SHP77 (cell line): ENCODE measurements at places on chromosomes 4 and X.
A peak's percentile ranks its signal among the peaks of the same experiment; 100 is the strongest.

DNA sequence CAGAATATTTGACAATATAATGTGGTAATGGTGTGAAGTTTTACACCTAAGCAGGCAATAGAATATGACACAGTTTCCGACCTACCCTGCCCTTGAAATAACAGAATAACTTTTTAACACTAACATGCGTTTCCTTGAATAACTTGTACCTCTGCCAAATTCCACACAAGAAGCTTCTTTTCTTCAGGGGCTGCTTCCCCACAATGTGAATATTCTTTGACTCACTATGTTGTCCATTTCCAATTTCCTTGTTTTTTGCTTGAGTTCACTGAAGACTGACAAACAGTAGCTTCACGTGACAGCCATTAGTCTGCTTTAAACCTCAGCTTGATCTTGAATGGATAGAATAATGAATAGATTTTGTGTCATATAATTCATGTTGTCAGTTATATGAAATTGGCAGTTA is 14.3 kb downstream of the SHROOM3 start:
- DNase-seq, result no peak

DNA sequence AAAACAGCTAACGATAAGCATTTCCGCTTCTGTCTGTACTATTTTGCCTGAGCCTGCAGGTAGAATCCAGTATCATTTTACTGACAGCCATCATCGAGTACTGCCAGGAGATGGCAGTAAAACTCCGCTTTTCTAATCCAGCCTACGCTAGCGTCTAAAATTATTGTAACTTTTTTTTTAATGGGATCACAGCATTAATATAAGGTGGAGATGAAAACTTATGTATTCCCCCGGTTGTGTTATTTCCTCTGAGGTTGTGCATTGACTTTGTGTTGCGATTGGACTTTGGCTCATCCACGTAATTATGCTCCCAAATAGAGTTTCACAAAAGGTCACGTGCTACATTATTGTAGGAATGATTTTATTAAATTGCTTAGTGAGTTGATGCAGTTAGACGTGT is 248.1 kb downstream of the C4orf33 start:
- DNase-seq, result no peak

- DNase-seq, result no peak
These were observed 14.9 kb downstream of the CPE start for GRCh38 chr4:165393704-165394103.

GRCh38 chr4:183860731-183861130 is 44.4 kb upstream of the STOX2 start:
- no peak for DNase-seq

GRCh38 chr4:133157460-133158160 is 8.5 kb downstream of the PCDH10 start:
- DNase-seq, result peak; percentile 49

GRCh38 chr4:163072222-163072621 is 94.5 kb downstream of the NAF1 start:
- no peak for DNase-seq

- peak; percentile 29 for DNase-seq
These were observed 13.9 kb upstream of the PPEF2 start for GRCh38 chr4:75916091-75916661.

GRCh38 chrX:111365770-111366325 is 46.1 kb downstream of the DCX start:
- DNase-seq, result no peak

- no peak for DNase-seq
These were observed 774 bp downstream of the ZCCHC4 start for GRCh38 chr4:25313201-25313895.

GRCh38 chr4:118037955-118038354 is 3.7 kb downstream of the NDST3 start:
- no peak for DNase-seq

- peak; percentile 0 for DNase-seq
These were observed 30.1 kb downstream of the NEIL3 start for GRCh38 chr4:177339477-177340374.

- DNase-seq, result no peak
These were observed 280.6 kb downstream of the PPP3CA start for GRCh38 chr4:101066626-101067170.

- no peak for DNase-seq
These were observed 19.5 kb downstream of the TMPRSS11E start for GRCh38 chr4:68466751-68467150.

DNA sequence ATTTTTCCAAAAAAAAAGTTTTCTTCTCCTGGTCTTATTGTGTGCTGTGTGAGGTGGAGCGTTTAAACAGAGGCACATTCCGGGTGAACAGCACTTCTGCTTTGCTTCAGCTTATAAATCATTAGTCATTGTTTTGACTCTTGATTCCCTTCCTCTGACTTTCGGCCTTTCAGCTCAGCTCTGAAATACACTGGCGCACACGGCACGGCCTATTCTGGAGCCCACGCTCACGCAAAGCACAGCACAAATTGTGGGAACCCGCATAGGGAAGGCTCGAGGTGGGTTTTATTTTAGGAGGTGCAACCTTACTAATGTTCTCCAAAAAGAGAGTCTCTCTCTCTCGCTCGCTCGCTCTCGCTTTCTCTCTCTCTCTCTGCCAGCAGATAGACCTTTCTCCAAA is 4.0 kb downstream of the POU3F4 start:
- DNase-seq, result no peak

DNA sequence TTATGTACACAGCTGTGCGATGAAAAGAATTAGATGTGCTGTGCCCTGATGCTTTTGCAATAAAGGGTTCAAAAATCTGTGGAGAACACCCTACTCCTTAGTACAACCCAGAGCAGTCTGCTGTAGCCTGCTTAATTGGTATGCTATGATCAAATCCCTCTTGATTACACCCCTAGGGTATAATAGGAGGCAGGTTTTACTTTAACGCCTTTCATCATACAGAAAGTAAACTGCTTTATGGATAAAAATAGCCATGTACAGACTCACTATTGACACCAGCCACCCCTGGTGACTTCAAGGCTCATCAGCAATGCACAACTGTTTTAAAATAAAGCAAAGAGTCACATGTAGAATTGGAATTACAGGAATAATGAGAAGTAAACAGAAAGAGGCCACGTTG is 315.3 kb downstream of the DMD start:
- DNase-seq, result no peak

DNA sequence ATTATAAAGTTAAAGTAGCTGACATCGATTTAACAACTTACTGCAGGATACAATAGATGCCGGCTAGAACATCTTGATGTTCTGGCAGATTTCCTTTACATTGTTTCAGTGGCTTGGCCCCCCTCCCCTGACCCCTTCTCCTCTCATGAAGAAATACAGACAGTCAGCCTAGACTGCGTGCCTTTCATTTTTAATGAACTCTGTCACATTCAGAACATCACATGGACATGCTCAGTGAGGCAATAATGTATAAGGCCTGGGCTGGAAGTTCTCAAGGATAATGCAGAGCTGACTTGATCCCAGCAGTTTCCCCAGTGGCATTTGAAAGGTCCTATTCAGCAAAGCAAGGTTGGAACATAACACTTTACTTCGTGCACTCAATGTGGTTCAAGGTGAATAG is 239.2 kb downstream of the ANK2 start:
- no peak for DNase-seq

DNA sequence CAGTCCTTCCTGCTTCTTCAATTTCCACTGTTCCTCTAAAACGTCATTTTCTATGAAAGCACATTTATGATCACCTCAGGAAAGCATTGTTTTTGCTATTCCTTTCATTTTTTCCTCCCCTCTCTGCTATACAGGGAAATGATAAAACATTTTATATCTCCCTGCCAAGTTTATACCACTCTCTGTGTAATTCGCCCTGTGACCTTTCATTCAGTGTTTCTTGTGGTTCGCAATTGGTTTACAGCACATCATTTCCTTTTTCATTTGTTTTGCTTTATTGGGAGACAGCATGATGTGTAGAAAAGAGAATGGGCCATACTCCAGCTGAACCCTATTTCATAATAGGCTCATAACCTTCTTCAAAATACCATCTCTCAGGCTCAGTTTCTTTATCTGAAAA is 99.9 kb upstream of the RAPGEF2 start:
- DNase-seq, result no peak

- no peak for DNase-seq
These were observed 229.2 kb upstream of the AGTR2 start for GRCh38 chrX:115941388-115941787.

GRCh38 chrX:40007131-40007755 is 90.5 kb downstream of the BCOR start:
- DNase-seq, result no peak

- DNase-seq, result no peak
These were observed 1.2 kb downstream of the DYNLT3 start for GRCh38 chrX:37846141-37846540.

DNA sequence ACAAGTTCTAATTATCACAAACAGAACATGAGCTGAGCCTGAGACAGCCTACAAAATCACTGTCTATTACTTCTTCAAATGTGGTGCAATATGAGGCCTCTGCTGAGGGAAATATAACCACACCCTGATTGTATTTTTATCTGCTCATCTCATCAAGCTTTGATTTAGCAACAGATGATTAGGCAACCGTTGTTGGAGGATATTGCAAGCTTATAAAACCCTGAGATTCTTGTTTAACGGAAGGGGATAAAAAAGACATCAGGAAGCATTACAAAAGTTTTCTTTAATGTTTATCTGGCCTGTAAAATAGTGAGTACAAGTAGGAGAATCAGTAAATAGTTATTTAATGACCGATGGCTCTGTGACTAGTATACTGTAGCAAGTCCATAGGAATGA is 108.5 kb downstream of the ZNF330 start:
- no peak for DNase-seq

GRCh38 chr4:76611616-76612207 is 176.7 kb downstream of the SHROOM3 start:
- DNase-seq, result no peak

DNA sequence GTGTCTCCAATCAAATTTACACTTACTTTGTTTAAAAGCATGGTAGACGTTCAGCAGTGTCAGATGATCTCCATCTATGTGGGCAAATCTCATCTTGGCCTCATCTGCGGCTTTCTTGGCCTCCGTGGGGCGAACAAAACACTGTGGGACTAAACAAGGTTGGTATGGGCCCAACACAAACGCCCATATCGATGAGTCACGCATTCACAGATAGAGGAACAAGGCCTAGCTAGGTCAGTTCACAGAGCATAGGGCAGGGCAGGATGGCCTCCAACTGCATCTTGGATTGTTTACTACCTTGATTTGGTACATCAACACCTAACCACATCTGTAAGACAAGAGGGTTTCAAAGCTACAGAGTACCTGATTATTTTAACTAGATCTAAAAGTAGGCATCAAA is 47.3 kb downstream of the DHX15 start:
- DNase-seq, result no peak

GRCh38 chrX:148381603-148382002 is 118.8 kb upstream of the AFF2 start:
- DNase-seq, result no peak

DNA sequence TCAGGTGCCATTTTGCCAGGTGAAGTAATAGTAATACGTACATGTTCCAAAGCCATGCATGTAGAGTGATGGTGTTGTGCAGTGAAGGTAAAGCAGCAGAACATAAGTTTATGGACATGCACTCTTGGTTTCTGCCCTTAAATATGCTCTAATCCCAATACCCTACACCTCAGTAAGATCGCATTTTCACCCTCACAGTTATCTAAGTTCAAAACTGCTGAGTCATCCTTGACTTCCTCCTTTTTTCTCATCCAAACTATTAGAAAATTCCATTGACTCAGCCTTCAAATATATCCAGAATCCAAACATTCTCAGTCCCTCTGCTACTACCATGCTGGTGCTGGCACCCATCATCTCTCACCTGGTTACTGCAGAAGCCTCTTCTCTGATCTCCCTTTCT is 652.9 kb upstream of the IGFBP7 start:
- no peak for DNase-seq

DNA sequence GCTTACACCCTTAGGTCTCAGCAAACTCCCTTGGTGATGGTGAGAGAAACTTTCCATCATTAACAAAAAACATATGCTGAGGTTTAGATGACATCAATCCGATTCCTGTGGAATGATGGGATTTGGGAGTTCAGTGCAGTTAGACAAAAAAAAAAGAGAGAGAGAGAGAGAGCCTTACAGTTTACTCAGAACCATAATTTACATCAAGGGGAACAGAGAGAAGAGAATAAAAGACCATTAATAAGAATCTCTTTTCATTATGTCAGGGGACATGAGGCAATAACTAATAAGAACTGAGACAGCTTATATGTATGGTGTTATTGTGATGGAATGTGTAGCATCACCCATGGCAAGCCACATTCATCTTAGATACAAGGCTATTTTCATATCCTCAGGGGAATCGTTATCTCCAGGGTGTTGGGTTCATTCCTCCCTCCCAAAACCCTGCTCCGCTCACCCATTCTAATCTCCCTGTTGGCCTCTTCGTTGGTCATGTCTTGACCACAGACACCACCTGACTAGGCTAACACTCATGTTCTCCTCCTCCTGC is 175.7 kb upstream of the MXRA5 start:
- DNase-seq, result no peak

DNA sequence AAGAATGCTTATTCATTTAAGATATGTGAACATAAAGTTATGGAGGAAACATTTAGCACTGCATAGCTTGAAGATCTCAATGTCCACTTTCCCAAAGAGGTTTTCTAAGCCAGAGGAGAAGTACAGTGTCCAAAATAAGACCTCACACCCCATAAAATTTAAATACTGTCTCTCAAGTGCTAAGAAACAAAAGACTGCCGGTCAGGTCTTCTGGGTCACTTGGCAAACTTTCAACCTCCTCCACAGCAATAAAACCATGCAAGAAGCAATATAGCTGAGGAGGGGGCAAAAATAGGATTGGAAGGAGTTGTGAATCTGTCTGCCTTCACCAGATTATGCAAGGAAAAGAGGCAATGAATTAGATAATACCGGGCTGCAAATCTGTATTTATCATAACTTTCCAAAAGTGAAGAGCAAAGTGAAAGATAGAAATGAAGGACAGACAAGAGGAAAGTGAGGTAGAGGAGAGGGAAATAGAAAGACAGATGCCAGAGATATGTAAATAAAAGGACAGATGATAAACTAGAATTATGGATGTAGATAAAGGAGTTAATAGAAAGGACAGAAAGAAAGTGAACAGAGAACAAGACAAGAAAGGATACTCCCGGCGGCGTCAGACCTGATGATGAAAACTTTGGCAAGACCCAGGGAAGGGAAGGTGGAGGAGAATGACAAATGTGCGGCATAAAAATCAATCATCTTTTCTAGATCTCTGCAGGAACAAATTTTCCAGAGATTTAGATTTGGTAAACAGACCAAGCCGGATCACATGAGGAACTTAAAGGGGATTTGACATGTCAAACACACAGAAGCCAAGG is 152.7 kb upstream of the FAM241A start:
- no peak for DNase-seq

DNA sequence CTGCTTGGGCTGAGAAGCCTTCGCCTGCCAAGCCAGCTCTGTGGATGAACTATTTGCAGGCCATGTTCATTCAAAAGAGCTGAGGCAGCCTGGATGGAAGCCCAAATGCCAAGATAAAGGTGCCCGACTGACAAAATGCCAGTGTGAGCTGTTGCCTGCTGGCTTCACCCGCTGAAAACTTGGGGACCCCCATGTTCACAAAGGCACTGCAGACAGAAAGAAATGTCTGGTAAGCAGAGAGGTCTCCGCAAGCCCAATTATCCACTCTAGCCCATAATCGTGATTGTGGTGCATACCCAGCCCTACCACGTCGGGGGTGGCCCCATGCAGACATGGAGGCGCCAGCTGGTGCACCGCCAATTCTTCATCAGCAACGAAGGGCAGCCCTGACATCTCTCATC is 13.0 kb upstream of the SMIM20 start:
- DNase-seq, result no peak
